Activated CD8-positive, alpha-beta memory T cell treated with anti-CD3 and anti-CD28 coated beads for 4 hours (primary cell): ENCODE measurements at places on chromosomes 11 and 22.

GRCh38 chr11:1879941-1880720 is 11.6 kb downstream of the PRR33 start:
- no peak for DNase-seq

- DNase-seq: no peak
These were observed 34.3 kb upstream of the MYRF start for GRCh38 chr11:61718046-61718531.

DNA sequence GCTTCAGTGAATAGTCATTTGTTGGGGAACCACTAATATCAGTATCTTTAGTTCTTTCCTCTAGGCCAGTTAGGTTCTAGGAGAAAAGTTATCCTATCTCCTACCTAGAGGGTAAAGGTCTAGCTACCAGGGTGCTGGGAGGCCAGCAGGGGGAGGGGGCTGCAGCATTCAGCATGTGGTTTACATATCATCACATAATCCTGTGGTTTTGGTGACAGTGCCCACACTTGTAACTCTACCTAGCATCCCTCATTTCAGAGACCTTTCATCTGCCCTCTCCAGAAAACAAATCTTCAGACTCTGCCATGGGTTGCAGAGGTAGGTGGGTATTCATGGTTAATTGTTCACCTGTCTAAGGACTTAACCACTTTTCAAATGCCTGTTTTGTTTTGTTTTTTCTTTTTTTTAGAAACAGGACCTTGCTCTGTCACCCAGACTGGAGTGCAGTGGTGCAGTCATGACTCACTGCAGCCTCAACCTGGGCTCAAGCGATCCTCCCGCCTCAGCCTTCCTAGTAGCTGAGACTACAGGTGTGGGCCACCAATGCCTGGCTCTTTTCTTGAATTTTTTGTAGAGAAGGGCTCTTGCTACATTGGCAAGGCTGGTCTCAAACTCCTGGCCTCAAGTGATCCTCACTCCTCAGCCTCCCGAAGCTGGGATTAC is 146.8 kb downstream of the ENTHD1 start:
- DNase-seq: no peak

GRCh38 chr22:26321469-26321913 is 107.6 kb upstream of the ASPHD2 start:
- no peak for DNase-seq

DNA sequence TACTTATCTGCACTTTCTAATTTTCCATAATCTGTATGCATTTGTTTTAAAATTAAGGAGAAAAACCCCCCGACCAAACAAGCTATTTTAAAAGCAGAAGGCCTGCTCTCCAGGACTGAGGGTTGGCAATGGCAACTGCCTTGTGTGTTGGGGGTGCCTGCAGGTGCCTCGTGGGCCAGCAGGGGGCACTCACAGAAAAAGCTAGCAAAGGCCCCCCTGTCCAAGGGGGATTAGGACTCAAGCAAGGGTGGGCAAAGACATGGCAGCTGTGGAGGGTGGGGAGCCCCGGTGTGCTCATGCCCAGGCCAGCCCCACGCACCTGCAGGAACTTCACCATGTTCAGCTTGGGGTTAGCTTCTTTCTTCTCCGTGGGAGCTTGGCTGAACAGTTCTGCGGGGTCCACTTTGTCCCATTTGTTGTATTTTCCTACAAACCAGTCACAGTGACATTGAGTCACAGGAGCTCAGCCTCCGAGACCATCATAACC is 10.3 kb downstream of the TOP3B start:
- no peak for DNase-seq

GRCh38 chr22:43080616-43081015 is 8.6 kb downstream of the TTLL1 start:
- DNase-seq: no peak

- no peak for DNase-seq
These were observed 18.2 kb downstream of the KCNQ1OT1 start for GRCh38 chr11:2681408-2682145.

DNA sequence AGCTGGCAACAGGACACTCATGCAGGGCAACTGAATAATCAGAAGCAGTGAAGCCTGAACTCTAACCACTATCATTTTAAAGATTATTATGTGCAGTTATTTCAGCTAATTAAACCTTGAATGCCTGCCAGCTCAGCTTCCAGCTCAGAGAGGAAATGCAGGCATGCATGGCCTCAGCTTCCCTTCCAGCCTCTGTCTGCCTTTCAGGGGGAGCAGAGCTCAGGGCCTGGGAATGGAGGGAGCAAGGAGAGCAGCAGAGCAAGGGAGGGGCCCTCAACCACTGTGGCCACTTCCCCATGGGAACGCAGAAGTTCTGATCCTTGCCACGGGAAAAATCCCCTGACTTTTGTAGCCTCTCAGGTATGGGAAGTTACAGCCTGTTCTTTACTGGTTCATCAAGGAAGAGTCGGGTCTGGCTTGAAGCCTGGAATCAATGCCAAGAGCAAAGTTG is 32.5 kb upstream of the APLNR start:
- DNase-seq: no peak

DNA sequence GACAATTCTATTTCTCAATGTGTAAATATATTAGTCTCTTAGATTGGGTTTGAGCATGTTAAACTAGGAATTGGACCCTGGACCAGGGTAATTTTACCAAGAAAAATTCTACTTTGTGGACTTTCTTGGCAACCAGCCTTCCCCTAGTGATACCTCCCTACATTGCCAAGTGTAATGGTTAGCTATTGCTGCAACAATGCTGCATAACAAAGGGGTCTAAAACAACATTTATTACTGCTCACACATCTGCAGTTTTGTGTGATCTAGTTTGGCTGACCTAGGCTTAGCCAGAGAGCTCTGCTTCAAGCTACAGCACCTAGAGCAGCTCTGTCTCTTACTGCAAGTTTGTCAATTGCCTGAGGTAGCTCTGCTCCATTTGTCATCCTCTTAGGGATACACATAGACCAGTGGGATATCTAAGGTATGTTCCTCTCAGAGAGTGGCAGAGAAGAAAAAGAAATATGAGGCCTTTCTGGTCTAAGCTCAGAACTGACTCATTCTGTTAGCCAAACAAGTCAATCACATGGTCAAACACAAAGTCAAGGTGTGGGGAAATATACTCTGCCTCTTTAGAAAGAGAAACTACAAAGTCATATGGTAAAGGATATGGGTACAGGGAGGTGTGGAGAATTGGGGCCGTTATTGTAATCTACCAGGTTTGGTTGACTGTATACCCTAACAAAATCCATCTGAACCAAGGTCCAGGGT is 2.0 kb upstream of the LAYN start:
- DNase-seq: no peak

DNA sequence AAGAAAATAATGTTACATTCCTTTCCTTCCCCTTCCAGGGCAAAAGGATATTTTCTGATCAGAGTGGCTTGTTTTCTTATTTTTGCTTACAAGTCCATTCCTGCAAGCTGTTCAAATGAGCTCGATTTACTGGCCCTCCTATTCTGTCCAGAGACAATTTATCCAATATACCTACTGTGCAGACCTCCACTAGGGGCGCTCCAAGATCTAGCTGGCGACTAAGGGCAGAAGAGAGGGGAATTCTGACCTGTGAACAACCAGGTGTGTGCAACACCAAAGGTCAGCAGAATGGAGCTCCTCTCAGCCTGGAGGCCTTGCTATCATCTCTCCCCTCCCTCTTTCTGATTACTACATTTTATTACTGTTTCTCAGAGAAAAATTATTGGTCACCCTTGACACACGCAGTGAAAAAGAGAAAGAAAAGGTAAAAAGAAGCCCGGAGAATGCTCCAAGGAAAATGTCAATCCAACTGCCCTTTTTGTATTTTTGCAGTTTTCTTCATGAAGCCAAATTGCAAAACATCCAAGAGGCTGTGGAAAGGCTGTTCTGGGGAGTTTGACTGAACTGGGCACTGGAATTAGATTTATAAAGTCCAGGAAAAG is 3.2 kb downstream of the SEZ6L start:
- no peak for DNase-seq

GRCh38 chr11:28966951-28967350 is 858.8 kb downstream of the METTL15 start:
- DNase-seq: no peak

- no peak for DNase-seq
These were observed 690 bp upstream of the UVRAG start for GRCh38 chr11:75814363-75814676.

DNA sequence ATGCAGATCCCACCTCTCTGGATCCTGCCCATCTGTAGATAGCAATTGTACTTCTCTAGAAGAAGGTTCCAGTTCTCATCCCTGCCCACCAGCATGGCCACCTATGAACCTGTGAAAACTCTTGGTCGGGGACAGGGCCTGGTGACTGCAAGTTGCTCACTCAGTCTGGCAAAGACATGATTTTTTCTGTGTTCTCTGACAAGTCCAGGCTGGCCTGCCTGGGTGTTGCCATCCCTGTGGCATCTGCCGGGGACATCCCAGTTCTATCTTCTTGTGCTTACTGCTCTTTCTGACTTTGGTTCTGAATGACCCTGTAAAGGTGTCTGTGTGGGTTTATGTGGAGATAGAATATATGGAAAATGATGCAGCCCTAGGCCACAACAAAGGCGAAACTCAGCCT is 545.8 kb downstream of the INSC start:
- DNase-seq: no peak

DNA sequence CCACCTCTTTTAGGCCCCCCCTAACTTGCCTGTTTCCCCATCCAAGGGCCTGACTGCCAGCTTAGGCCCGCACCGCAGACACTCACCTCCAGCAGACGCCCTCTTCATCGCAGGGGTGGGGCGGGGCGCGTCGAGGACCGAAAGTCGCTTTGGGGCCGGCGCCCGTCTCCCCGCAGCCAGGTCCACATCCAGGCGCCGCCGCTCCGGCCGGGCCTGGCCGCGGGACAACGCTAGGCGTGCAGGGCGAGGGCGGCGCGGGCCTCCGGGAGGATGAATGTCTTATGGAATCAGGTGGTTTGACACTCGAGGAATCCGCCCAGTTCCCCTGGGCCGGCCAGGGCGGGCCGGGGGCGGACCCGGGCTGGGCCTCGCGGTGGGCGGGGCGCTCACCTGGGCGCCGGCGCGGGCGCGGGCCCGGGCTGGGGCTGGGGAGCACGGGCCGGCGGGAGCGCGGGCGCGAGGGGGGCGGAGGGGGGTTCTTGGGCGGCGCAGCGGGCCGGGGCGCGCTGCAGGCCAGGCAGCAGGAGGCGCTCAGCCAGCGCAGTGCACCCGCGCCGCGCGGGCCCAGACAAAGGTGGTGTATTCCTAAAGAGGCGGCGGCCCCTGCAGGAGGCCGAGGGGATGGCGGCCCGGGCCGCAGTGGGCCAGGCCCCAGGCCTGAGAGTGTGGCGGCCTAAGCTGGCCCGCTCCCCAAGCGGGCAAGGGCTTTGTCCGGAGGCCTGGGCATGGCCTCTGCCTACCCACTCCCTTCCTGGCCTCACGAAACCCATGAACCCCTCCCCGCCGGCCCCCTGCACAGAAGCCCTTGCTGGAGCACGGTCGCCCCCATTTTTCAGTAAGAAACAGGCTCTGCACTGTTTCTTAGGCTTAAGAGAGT is 177.6 kb downstream of the IGLL1 start:
- no peak for DNase-seq

DNA sequence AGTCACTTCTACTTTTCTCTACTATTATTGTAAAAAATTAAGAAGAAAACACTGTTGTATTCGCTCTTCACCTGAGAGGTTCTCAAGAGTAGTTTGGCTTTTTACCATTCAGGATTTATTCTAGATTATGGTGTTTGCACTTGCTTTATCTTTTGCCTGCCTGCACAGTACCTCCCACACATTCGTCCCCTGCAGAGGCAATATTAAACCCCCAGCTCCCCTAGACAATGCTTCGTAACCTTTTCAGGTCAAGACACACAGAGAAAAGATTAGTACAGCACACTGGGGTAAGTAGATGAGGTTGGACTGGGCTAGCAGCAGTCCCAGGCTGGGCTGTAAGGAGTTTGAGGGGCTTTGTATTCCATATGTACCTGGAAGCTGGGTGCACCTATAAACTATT is 62.4 kb downstream of the TNRC6B start:
- no peak for DNase-seq

DNA sequence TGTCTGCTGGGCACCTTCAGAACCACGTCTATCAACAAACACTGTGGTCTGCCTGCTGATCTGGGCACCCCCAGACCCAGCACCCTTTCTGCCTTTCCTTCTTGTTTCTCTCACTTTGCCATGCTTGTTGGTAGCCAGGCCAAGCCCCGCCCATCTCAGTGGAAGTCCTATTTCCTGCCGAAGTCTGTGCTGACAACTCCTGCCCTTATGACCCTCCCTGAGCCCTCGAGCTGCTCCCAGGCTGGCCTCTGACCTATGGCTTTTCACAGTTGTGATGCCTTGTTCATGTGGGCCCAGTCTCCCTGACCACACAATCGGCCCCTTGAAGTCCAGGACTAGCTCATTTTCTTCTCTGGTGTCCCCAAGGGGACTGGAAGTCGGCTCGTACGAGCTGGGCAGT is 132.1 kb downstream of the DSCAML1 start:
- DNase-seq: no peak

- DNase-seq: no peak
These were observed 5.6 kb downstream of the PLAAT3 start for GRCh38 chr11:63608353-63609345.

- no peak for DNase-seq
These were observed 127.2 kb upstream of the SLC5A12 start for GRCh38 chr11:26849036-26849435.

- DNase-seq: no peak
These were observed 9.9 kb upstream of the CASP12 start for GRCh38 chr11:104908186-104908531.

DNA sequence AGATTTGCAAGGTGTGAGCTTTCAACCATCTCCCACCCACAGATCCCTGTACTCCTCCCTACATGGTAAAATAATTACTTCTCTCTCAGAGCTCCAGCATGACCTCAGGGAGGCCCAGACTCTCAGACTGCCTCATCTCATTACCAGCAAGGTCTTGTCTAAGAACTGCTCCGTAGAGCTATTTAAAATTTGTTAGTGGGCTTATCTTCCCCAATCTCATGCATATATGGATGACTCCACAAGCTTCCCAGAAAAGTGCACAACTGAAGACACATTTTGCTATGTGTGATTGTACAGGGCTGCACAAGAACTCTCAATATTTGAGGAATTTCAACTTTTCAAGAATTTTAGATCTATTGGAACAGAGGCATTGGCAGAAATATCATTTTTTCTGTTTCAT is 230.3 kb downstream of the CSNK2A3 start:
- no peak for DNase-seq

DNA sequence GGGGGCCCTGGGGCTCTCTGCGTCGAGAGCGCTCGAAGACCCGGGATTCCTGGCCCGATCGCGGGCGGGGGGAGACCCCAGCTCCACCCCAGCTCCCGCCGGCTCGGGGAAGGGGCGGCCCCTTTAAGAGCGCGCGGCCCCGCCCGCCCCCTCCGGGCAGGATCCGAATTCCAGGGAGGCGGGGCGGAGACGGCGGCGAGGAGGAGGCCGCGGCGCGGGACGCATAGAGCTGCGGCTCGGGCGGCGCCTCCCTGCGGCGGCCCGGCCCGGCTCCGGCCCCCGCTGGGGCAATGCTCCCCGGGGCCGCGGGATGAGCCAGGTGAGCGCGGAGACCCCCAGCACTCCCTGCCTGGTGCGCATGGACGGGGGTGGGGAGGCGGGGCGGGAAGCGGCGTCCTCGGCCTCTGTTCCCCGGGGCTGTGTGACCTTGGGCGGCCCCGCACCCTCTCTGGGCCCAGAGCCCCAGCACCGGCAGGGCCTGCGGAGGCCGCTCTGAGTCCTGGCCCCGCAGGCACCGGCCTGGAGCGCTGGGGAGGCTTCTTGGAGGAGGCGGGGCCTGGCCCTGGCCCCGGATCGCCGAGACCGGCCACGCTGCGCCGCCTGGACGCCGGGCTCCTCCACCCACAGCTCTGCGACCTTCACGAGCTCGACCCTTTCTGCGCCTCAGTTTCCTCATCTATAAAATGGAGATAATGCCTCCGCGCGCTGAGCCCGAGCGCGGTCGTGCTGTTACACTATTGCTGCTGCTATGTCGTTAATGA is 565 bp downstream of the GAS2L1 start:
- no peak for DNase-seq

- no peak for DNase-seq
These were observed 10.1 kb upstream of the RAB3IL1 start for GRCh38 chr11:61927501-61927900.
